GM19239 (cell line): ENCODE measurements at places on chromosomes 12 and 14.
A peak's percentile ranks its signal among the peaks of the same experiment; 100 is the strongest.

GRCh38 chr12:14618983-14619382 is 51.3 kb upstream of the PLBD1 start:
- DNase-seq = no peak

DNA sequence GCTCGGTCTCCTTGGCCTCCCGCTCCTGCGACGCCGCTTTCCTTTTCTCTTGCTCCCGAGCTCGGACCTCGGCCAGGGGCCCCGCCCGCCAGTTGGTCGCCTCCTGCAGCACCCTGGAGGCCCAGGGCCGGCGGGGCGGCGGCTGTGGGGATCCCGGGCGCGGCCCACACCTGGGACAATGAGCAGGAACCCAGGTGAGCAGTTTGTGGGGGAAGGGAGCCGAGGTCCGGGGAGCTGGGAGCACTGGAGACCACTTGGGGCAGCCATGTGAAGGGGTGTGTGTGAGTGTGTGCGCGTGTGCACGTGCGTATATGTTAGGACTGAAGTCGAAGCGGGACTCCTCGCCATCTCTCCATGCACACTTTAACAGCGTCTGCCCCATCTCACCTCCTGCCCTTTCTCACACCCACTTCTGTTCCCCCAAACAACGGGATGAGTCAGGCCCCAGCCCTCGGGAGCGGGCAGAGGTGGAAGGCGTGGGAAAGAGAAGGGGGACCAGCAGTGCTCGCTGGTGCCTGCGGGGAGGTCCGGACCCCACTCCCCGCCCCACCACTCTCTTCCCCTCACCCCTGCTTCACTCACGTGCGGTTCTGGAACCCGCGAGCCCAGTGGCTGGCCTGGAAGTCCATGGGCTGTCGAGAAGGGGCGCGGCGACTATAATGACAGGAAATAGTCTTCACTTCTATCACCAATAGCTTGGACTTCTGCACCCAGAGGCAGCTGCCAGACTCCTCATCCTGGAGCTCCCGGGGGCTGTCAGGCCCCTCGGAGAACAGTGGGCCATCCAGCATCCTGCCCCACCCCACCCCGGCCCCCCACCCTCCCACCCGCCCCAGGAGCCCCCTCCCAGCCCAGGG is 450 bp downstream of the DDN start:
- DNase-seq = no peak

- DNase-seq = no peak
Measured at GRCh38 chr12:168763-169525, 45.0 kb downstream of the SLC6A12 start.

- DNase-seq = no peak
Measured at GRCh38 chr14:30528119-30528518, 30.8 kb upstream of the G2E3 start.

GRCh38 chr14:91238661-91239060 is 5.8 kb downstream of the GPR68 start:
- DNase-seq = no peak

DNA sequence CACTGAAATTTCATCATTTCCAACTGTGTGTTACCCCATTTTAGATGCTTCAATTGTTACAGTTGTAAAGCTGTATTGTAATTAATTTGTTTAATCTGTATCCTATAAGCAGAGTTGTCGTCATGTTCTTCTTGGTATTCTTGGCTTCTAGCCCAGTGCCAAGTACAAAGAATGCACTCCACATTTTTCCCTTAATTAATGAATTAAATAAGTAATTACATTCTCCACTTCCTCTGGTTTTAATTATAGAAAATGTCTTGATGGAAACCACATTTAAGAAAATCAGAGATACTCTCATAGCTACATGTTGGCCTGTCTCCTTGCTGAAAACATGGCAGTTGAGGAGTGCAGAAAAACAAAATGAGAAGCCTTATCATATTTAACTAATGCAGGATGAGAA is 746 bp downstream of the DNAI7 start:
- no peak for DNase-seq

- no peak for DNase-seq
Measured at GRCh38 chr12:116018282-116018681, 259.2 kb downstream of the MED13L start.

DNA sequence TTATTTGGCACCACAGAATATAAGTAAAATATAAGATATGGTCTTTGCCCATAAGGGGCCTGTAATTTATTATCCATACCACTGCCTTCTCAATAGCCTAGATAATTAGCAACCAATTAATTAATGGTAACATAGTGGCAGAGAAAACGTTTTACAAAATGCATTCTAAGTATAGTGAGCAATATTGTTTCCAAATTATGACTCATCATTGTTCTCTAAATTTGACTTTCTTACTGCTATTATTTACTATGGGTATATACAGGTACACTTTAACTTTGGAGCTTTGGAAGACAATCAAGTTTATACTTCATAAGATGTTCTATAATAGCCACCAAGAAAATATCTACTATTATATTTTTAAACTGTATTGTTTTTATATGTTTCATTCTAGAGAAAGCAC is 26.7 kb downstream of the DCP1B start:
- no peak for DNase-seq

GRCh38 chr14:38404100-38404541 is 148.2 kb upstream of the CLEC14A start:
- DNase-seq = no peak

GRCh38 chr12:75650595-75651341 is 139.4 kb upstream of the KRR1 start:
- no peak for DNase-seq

DNA sequence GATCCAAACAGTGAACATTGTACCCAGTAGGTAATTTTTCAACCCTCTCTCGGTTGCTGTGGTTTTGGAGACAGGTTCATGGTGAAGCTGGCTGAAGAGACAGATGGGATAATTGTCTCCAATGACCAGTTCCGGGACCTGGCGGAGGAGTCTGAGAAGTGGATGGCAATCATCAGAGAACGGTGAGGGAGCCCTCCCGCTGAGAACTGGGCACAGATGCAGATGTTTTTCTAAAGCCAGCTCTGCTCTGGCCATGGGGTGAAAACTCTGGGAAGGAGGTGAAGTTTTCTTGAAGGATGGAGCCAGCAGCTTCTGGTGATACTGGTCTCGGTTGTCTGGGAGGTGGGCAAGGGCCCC is 6.2 kb downstream of the KHNYN start:
- DNase-seq = no peak

GRCh38 chr12:31756977-31757420 is 28.2 kb upstream of the AMN1 start:
- DNase-seq = no peak

DNA sequence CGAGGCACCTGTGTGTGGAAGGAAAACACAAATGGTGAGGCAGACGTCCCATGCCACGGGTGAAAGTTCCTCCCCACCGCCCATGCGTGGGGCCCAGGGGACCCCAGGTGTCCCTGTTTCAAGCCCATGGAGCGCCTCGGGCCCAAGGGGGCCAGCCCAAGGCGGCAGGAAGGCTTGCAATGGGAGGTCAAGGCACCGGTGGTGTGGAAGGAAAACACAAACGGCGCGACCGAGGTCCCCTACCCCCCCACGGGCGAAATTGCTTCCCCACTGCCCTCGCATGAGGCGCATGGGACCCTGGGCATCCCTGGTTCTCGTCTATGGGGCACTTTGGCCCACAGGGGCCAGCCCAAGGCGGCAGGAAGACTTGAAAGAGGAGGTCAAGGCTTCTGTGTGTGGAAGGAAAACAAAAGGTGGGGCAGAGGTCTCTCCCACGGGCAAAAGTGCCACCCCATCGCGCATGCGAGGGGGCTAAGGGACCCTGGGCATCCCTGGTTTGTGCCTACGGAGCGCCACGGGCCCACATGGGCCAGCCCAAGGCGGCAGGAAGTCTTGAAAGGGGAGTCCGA is 379.4 kb downstream of the ALG10 start:
- no peak for DNase-seq

GRCh38 chr12:68932128-68932960 is 627 bp downstream of the CPM start:
- peak; percentile 17 for DNase-seq

GRCh38 chr14:102207831-102208365 is 68.2 kb downstream of the WDR20 start:
- no peak for DNase-seq

DNA sequence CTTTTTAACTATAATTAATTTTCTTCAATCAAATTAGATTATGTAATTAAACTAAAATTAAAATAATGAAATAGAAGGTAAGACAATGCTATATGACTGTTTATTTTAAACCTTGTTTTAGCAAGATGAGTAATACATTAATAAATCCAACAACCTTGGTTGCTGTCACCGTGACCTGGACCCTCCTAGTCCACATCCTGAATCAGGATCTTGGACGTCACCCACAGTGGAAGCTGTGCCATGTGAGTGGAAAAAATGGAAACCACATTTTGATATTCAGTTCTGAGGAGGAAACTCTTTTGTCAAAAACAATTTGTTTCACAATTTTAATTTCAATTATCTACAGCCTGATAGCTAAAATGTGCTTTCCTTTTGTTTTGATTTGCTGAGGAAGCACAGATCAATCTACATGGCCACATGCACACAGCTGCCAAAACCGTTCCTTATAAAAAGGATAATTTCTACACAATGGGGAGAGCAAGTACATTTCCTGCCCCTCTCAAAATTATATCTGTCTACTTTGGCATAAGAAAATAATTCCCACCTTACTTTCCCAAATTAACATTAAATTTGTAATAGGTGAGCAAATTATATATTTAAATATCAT is 255.5 kb downstream of the RASSF9 start:
- DNase-seq = no peak

DNA sequence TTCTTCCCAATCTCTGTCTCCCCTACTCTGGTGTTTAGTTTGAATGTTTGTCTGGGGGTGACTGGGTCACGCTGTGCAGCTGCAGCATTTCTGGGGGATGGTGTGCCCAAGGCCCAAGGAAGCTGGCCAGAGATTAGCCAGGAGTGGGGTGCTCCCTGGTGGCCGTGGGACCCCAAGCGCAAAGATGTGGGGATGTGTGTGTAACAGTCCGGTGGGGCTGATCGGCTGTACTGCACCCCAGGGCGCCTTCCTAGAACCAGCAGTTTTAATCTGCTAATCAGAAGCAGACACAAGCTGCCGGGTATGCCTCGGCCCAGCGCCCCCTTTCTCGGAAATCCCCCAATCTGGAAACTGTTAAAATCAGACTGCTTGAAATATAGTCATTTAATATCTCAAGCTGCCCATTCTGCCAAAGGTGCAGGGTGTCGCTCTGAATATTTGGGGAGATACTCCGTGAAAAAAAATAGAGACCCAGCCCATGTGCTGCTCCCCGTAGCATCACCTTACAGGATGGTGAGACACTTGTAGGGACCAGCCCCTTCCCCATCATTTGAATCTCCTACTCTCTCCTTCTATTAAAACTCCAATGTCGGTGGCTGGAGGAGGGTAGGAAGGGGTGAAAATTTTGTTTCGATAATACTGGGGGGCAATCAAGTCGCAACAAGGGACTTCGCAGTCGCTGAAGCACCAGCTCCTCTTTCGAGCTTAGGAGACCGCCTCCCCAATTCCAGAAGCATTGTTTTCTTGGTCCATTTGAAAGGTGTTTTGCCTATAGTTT is 4.3 kb downstream of the HOXC9 start:
- no peak for DNase-seq

DNA sequence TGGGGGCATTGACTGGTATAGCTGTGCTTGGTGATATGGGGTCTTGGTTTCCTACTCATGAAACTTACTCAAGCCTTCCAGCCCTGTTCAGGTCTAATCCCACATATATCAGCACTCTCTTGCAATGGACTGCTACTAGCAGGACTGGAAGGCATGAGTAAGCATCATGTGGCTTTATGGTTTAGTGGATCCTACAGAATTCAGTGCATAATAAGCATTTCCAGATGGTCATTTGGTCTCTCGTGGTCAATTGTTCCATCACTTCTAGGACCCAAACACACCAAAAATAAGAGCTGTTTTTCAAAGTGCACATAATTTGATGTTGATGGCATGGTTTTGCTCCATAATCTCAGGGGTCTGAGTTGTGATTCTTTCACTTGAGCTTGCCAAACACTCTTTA is 114.4 kb downstream of the LMNTD1 start:
- DNase-seq = no peak

DNA sequence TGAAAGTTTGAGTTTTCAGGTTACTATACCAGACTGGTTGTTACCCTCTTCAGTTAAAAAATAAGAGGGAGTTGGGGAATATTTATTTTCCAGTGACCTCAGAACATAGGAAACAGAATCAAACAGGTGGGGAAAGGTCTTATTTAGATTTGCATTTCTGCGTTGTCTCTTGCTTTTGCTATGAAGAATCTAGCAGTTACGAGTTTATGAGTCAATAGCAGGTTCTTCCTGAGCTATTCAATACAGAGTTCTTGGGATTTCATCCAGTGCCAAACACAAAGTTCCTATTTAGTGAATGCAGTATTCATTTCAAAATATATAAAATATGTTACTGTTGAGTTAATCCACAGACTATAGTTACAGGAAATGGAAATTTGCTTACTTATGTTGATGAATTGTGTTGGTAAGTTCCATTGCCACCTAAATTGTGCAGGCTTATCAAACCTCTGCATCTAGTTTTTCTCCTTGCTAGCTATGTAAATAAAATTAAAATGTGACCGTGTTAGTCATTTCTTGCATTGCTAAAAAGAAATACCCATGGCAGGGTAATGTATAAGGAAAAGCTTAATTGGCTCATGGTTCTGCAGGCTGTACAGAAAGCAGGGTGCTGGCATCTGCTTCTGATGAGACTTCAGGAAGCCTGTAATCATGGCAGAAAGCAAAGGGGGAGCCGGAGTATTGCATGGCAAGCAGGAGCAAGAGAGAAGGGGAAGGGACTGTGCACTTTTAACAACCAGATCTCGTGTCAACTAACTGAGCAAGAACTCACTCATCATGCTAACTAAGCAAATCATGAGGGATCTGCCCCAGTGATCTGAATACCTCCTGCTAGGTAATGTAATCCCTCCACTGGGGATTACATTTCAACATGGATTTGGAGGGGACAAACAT is 110.2 kb downstream of the KTN1 start:
- no peak for DNase-seq

DNA sequence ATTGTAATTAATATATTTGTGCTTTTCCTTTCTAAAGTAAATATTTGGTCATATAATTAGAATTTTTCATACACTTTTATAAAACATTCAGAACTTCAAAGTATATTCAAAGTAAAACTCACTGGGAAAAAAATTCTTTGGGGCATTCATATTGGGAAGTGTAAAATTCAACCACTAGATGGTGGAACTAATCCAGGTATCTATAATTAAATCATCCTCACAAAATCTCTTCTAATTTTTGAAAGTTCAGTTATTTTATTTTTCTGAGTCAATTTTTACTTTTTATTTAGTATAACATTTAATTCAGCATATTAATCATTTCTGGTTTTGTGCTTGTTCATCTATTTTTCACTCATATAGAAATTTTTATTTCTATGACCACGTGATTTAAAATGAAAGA is 81.0 kb downstream of the NTS start:
- no peak for DNase-seq

DNA sequence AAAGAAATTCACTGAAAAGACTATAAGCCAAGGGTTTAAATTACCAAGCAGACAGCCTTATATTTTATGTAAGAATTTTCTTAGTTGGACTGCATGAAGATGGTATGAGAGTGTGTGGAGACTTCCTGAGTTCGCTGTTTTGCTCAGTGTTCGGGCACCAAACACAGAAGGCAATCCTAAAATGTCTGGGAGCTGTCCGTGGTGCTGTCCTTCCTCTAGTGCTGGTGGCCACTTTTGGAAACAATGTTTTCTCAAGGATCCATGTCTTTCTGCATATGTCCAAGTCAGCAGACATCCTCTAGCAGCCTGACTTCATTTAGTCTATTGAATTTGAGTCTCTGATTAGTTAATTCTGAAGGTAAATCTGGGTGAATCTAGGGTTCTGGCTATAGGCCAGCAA is 135.8 kb downstream of the SLC8A3 start:
- DNase-seq = no peak
